ENCODE measurements at places on chromosomes 5 and 9. TPM values are rescaled to one million over a fixed set of nuclear protein-coding genes. Genes with fewer than 3 reads are reported as not detected.

The SLC25A25 gene
- 26.2 TPM for total RNA-seq

The HABP4 gene
- 2.0 TPM for total RNA-seq

The LARP1 gene
- total RNA-seq = 161 TPM

The QRFP gene
- total RNA-seq = not detected

The SLC22A4 gene
- total RNA-seq = 3.8 TPM

The CDC25C gene
- total RNA-seq = 1.3 TPM

The CDO1 gene
- total RNA-seq = 0.55 TPM

The UAP1L1 gene
- total RNA-seq = 13.0 TPM
